ENCODE measurements at places on chromosomes 2 and 18. TPM values are rescaled to one million over a fixed set of nuclear protein-coding genes. Genes with fewer than 3 reads are reported as not detected.

DNA sequence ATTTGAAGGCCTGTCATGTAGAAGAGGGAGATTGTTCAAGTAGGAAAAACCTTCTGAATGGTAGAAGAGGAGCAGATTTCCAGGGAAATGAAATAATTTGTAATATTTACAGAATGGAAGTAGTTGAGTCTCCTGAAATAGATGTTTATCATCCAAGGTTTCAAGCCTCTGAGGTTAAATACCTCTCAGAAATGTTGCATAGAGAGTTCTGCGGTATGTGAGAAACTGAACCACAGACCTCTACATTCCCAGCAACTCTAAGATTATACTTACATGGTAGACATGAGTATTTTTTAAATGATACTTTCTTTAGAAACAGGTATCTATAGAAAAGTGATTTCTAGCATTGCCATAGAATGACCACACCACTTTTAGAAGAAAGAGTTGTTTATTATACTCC lies 379.8 kb upstream of the FANCL start:
- H3K27ac ChIP-seq, result no peak overlapping the region
- H3K27me3 ChIP-seq, result no peaks in the 10 kb centered on the region
- H3K4me1 ChIP-seq, result no peaks in the 10 kb centered on the region

DNA sequence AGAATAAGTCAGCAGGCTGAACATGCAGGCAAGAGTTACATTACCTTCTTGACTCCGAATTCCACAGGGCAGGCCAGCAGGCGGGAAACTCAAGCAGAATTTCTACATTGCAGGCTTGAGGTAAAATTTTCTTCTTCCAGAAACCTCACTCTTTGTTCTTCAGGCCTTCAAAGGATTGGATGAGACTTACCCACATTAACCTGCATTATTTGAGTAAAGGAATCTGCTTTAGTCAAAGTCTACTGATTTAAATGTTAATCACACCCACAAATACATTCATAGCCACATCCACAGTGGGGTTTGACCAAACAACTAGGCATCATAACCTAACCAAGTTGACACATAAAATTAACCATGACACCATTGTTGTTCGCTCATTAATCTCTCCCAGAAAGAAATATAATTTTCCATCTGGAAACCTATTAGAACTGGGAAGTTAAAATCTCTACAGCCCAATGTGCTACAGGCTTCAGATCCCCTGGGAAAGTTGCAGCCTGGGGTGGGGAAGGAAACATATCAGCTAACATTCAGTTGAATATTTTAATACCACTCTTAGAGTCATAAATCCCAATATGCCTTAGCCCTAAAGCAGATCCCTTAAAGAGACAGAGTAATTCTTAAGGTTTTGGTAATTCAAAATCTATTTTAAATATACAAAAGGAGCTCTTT lies 468.2 kb upstream of the TNP1 start:
- no peak overlapping the region for H3K4me3 ChIP-seq
- DNase-seq, result no peak
- no peak overlapping the region for H3K27ac ChIP-seq
- H3K4me1 ChIP-seq, result peaks cover 2% of the 10 kb centered on the region

DNA sequence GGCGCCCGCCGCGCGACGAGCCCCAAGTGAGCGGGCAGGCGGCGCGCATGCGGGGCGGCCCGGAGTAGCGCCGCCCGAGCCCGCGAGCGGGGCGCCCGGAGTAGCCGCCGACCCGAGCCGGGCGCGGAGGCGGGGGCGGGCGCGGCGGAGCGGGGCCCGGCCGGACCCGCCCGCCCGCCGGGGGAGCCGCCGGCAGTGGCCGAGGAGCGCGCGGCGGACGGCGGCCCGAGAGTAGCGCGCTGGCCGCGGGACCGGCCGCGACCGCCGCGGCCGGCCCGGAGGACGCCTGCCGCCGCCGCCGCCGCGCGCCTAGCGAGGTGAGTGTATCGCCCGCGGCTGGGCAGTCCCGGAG lies at the start of gene GALNT1:
GALNT1 (plus strand) TSS at position 195 of the 352 bp plus-strand sequence. CDS start 72,923 bp downstream, outside the sequence.
- no peak for DNase-seq
- H3K4me3 ChIP-seq, result peak within 1 kb of the TSS; percentile 88
- peak within 1 kb of the TSS; percentile 68 for H3K27ac ChIP-seq
- no peaks in the 10 kb centered on the region for H3K27me3 ChIP-seq

DNA sequence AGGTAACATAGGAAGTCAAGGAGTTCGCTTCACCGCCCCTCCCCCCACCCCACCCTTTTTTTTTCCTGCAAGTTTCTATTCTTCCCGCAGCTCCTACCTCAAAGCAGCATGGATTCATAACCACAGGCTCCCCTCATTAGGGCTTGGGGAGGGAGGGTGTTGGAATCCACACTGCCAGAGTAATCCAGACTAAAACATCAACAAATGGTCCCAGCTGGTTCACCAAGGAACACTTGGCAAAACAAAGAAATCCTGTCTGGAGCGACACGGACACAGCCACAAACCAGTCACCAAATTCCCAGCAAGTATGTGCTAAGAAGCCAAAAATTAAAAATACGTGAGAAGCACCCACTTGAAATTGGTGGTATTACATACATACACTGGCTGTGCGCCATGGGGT lies 106.9 kb upstream of the PPP1CB start:
- no peak for DNase-seq
- no peaks in the 10 kb centered on the region for H3K27me3 ChIP-seq
- no peaks in the 10 kb centered on the region for H3K36me3 ChIP-seq
- H3K27ac ChIP-seq, result no peak overlapping the region
- H3K4me3 ChIP-seq, result no peak overlapping the region

DNA sequence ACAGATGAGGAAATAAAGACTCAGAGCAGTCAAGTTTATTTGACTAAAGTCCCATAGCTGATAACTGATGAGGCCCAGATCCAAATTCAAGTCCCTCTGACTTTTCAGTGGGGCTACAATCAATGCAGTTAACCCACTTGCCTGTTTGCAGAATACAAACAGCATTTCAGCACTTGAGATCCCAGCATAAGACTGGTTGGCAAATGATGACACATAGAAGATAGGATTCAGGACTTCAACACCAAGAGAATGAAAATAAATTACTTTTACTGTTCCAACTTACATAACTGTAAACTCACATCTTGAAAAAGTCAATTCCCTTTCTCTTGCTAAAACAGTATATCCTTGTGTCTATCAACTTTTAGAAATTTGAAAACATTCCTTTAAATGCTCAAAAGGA lies 61.2 kb downstream of the CCDC93 start:
- H3K4me1 ChIP-seq, result no peaks in the 10 kb centered on the region
- no peak overlapping the region for H3K4me3 ChIP-seq
- no peak overlapping the region for H3K27ac ChIP-seq
- peaks cover 25% of the 10 kb centered on the region for H3K36me3 ChIP-seq
- H3K27me3 ChIP-seq, result no peaks in the 10 kb centered on the region

DNA sequence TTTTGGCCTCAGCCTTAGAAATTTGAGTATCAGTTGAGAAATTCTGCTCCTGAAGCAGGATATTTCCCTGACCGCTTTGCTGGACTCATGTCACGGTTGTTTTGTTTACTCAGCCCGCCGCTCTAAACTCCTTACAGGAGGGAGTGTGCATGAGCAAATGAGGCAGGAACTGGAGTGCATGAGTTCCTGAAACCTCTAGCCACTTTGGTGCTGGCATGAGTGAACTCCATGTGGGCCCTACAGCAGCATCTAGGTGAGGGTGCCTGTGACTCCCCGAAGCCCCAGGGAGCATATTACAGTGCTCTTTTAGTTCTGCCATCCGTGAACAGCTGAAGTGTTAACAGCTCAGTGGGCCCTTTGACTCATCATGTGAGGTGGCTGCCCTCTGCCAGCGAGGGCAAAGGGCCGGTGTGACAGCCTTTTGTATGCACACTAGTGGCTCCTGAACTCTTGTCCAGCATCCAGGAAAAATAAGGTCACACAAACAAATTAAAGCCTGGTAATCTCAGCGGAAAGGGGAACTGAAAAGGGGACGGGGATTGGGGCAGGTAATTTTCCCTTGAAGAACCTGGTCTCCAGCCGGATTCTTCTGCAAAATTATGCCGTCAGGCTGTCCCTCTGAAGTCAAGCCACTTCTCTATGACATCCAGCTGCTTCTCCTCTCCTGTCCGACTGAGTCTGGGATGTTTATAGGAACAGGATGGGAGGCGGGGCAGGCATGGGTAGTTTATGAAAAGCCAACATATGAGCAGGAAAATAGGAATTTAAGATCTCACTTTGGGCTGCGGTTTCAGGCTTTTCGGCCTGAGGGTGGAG lies 1668.7 kb downstream of the SUCLG1 start:
- H3K4me1 ChIP-seq, result no peaks in the 10 kb centered on the region
- no peaks in the 10 kb centered on the region for H3K27me3 ChIP-seq
- no peaks in the 10 kb centered on the region for H3K36me3 ChIP-seq
- no peak for DNase-seq
- no peak overlapping the region for H3K27ac ChIP-seq

GRCh38 chr18:35671966-35672603 lies 90.5 kb downstream of the GALNT1 start:
- H3K27me3 ChIP-seq, result no peaks in the 10 kb centered on the region
- H3K27ac ChIP-seq, result no peak overlapping the region
- DNase-seq, result no peak
- no peaks in the 10 kb centered on the region for H3K36me3 ChIP-seq
- no peak overlapping the region for H3K4me3 ChIP-seq

DNA sequence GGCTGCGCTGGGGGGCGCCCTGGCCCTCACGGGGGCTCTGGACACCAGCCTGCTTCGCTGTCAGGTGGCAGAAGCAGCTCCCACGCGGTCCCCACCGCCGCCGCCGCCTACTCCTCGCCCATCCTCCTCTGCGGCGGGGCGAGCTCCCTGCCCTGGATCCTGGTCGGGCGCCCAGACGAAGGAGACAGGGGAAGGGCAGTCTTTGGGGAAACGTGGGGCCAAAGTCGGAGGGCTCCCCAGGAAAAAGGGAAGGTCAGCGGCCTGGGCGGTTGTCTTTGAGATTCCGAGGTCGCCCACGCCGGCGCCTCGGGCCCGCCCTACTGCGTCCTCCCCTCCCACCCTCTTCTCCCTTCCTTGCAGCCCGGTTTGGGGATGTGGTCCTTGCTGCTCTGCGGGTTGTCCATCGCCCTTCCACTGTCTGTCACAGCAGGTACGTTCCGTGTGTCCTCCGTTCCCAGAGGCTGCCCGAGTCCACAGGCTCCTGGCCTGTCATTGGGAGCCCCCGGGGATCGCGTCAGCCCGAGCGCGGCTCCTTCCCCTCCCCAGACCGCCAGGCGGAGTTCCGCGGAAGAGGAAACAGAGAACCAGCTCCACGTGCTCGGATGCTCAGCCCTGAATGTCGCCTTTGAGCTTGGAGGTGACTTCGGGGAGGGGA lies 800 bp downstream of the IL1RL2 start:
- H3K27ac ChIP-seq, result no peak overlapping the region
- H3K4me1 ChIP-seq, result no peaks in the 10 kb centered on the region
- DNase-seq, result no peak
- peak overlapping the region; percentile 44 for H3K4me3 ChIP-seq
- H3K27me3 ChIP-seq, result peaks cover 18% of the 10 kb centered on the region

GRCh38 chr2:203892207-203892606 lies 24.6 kb downstream of the CTLA4 start:
- no peak overlapping the region for H3K4me3 ChIP-seq
- H3K4me1 ChIP-seq, result no peaks in the 10 kb centered on the region
- H3K27ac ChIP-seq, result no peak overlapping the region

DNA sequence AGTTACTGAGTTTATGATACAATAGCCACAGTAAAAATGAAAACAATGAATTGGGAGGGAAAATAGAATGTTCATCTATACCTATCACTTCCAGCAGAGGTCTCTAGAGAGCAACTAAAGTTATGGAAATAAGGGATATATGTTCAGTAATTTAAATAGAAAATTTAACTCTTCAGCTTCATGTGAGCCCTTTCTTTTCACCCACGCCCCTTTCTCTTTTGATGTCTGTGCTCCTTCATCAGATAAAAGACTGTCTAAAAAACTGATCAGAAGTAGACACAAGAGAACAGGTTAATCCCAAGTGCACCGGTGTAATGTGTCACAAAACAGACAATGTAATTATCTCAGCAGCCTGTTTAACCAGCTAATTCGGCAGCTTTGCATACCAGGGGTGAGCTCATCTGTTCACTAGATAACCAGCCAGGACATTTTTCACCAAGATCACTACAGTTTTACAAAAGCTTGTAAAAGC lies 238.5 kb upstream of the ERBB4 start:
- H3K27ac ChIP-seq, result no peak overlapping the region
- no peak for DNase-seq
- H3K4me3 ChIP-seq, result no peak overlapping the region
- no peaks in the 10 kb centered on the region for H3K4me1 ChIP-seq
- H3K36me3 ChIP-seq, result no peaks in the 10 kb centered on the region

DNA sequence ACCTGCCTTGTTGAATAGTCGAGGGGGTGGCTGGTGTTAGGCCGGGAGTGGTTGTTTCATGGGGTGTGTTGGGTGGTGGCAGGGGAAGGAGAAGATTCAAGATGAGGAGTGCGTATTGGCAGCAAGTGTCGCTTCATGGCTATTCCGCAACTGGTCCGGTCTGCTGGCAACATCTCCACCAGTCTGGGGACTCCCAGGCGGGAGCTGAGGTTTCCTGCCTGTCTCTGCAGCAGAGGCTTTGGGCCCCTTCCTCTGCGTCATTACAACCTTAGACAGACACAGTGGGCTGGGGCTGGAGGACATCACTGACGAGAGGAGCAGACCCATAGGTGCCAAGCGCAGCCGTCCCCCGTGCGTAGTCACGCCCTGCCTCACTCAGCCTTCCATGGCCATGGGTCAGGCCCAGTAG lies 64.0 kb upstream of the MCFD2 start:
- H3K4me1 ChIP-seq, result no peaks in the 10 kb centered on the region
- H3K36me3 ChIP-seq, result no peaks in the 10 kb centered on the region
- no peak for DNase-seq
- no peak overlapping the region for H3K27ac ChIP-seq
- H3K4me3 ChIP-seq, result no peak overlapping the region

GRCh38 chr2:41694536-41695049 lies 353.2 kb upstream of the PKDCC start:
- H3K4me1 ChIP-seq, result no peaks in the 10 kb centered on the region
- H3K36me3 ChIP-seq, result no peaks in the 10 kb centered on the region
- H3K4me3 ChIP-seq, result no peak overlapping the region
- H3K27me3 ChIP-seq, result no peaks in the 10 kb centered on the region

DNA sequence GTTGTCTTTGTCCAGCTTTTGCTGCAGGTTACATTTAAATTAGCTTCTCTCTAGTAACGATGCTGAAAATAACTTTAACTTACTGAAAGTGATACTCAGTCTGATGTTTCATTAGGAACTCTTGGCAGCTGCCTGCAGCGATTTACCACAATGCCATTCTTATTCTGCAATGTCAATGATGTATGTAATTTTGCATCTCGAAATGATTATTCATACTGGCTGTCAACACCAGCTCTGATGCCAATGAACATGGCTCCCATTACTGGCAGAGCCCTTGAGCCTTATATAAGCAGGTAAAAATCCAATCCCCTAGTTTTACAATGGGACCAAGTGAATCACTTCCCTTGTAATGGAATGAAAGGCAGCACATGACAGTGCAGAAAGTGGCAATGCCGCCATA lies 16.3 kb upstream of the MFF start:
- DNase-seq, result no peak
- H3K27ac ChIP-seq, result no peak overlapping the region
- no peaks in the 10 kb centered on the region for H3K27me3 ChIP-seq

Gene HJURP
- total RNA-seq, result 56.6 TPM

Gene SERPINB7
- total RNA-seq, result not detected

Gene LRRC30
- not detected for total RNA-seq

Gene MLPH
- total RNA-seq, result 17.0 TPM

Gene PLEKHB2
- total RNA-seq, result 54.8 TPM

Measured in H1 (cell line).